Naive B cell (primary cell): ENCODE measurements at places on chromosomes 1 and 21. TPM values are rescaled to one million over a fixed set of nuclear protein-coding genes. Genes with fewer than 3 reads are reported as not detected.
A peak's percentile ranks its signal among the peaks of the same experiment; 100 is the strongest.

DNA sequence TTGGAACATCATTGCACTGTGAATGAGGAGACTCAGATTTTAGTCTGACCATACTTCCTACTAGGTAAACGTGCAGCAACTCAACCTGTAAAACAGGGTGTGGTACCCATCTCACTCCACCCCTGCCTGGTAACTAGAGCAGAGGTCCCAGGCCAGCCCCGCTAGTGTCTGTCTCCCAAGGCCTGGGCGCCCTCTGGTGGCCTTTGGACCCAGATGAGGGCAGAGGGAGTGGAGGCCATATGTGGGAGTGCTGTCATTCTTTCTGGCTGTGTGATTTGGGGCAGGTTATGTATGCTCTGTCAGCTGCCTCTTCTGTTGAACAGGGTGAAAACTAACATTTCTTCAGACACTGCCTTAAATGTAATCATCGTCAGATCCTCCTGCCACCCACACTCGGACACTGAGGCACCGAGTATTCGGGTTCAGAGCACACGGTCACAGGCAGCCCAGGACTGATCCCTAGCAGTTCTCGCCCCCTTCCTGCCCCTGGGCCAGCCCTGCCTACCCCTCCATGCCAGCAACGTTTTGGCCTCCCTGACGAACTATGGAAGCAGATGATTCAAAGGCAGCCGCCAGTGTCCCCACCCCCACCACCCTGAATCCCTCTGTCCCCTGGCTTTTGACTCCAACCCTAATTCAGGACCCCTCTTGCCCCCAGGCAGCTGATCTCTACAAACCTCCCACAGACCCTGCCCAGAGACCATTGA lies 76.0 kb downstream of the CD247 start:
- peak; percentile 77 for DNase-seq
- no peak overlapping the region for H3K27ac ChIP-seq
- peaks cover 26% of the 10 kb centered on the region for H3K4me1 ChIP-seq
- H3K36me3 ChIP-seq = no peaks in the 10 kb centered on the region

- peaks cover 9% of the 10 kb centered on the region for H3K27me3 ChIP-seq
- no peak for DNase-seq
- H3K4me3 ChIP-seq = no peak overlapping the region
- H3K4me1 ChIP-seq = peaks cover 3% of the 10 kb centered on the region
- no peak overlapping the region for H3K27ac ChIP-seq
- no peaks in the 10 kb centered on the region for H3K36me3 ChIP-seq
Observed at GRCh38 chr1:84776639-84777038, 86.4 kb upstream of the SSX2IP start.

GRCh38 chr1:165597883-165598675 lies 33.0 kb upstream of the MGST3 start:
- H3K4me1 ChIP-seq = peaks cover 19% of the 10 kb centered on the region
- H3K36me3 ChIP-seq = no peaks in the 10 kb centered on the region
- peak; percentile 81 for DNase-seq
- H3K27me3 ChIP-seq = peaks cover 36% of the 10 kb centered on the region

DNA sequence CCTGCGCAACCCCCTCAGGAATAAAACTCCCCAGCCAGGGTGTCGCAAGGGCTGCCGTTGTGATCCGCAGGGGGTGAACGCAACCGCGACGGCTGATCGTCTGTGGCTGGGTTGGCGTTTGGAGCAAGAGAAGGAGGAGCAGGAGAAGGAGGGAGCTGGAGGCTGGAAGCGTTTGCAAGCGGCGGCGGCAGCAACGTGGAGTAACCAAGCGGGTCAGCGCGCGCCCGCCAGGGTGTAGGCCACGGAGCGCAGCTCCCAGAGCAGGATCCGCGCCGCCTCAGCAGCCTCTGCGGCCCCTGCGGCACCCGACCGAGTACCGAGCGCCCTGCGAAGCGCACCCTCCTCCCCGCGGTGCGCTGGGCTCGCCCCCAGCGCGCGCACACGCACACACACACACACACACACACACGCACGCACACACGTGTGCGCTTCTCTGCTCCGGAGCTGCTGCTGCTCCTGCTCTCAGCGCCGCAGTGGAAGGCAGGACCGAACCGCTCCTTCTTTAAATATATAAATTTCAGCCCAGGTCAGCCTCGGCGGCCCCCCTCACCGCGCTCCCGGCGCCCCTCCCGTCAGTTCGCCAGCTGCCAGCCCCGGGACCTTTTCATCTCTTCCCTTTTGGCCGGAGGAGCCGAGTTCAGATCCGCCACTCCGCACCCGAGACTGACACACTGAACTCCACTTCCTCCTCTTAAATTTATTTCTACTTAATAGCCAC lies 696 bp downstream of the TGFB2 start:
- peaks cover 33% of the 10 kb centered on the region for H3K4me1 ChIP-seq
- no peak overlapping the region for H3K27ac ChIP-seq
- no peaks in the 10 kb centered on the region for H3K27me3 ChIP-seq
- H3K4me3 ChIP-seq = no peak overlapping the region
- H3K36me3 ChIP-seq = no peaks in the 10 kb centered on the region

- H3K4me1 ChIP-seq = peaks cover 19% of the 10 kb centered on the region
- H3K36me3 ChIP-seq = no peaks in the 10 kb centered on the region
- no peaks in the 10 kb centered on the region for H3K27me3 ChIP-seq
- H3K27ac ChIP-seq = peak overlapping the region; percentile 97
Observed at GRCh38 chr1:186374303-186375151, 526 bp downstream of the TPR start.

DNA sequence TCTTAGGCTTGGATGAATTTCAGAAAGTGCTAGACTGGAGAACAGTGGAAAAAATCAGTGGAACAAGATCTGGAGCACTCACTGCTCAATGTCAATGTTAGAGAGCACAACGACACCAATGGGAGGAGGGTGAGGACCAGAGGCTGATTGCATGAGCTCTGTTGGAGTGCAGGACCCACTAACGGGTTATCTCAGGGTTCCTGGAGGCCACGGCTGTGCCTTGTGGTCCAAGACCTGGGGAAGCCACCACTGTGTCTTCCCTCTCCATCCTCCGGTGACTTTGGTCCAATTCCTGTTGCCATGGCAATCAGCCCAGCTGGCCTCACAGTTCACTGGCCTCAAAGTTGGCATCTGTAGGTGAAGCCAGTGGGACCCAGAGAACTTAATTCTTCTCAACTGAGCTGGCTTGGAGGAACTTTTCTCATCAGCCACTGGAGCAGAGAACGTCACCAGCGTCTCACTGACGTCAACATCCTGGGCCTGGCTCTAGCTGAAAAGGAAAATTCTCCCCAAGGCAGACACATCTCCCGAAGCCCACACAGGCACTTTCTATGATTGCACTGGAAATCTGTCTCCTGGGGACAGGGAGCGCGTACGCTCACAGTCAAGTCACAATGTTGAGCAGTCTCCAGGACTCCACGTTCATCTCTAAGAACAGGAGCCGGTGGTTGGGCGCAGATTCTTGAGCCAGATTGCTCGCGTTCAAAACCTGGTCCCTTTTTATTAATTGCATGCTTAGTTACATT lies 21.9 kb upstream of the GPR157 start:
- H3K4me3 ChIP-seq = no peak overlapping the region
- H3K36me3 ChIP-seq = no peaks in the 10 kb centered on the region
- H3K4me1 ChIP-seq = no peaks in the 10 kb centered on the region
- no peak for DNase-seq

GRCh38 chr1:26049531-26050247 lies 3.8 kb upstream of the SLC30A2 start:
- no peaks in the 10 kb centered on the region for H3K36me3 ChIP-seq
- H3K4me3 ChIP-seq = no peak overlapping the region
- DNase-seq = no peak
- no peak overlapping the region for H3K27ac ChIP-seq

- H3K27me3 ChIP-seq = no peaks in the 10 kb centered on the region
- DNase-seq = peak; percentile 69
- no peak overlapping the region for H3K27ac ChIP-seq
- H3K36me3 ChIP-seq = no peaks in the 10 kb centered on the region
Observed at GRCh38 chr1:9289090-9289534, 3.6 kb upstream of the SPSB1 start.

DNA sequence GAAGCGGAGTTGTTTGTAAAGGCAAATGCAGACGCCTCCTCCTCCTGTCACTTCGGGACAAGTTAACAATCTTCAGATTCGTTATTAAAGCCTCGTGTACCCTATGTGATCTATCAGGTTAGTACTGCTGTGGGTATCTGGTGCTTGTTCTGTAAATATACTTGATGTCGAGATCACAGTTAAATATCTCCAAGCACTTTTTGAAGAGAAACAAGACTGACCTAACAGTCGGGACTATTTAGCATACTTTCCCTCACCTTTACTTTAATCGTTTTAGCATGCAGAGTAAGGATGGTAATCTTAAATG lies 710 bp downstream of the KLHL20 start:
- DNase-seq = no peak
- H3K27me3 ChIP-seq = peaks cover 27% of the 10 kb centered on the region
- H3K27ac ChIP-seq = peak overlapping the region; percentile 89
- peaks cover 26% of the 10 kb centered on the region for H3K4me1 ChIP-seq

DNA sequence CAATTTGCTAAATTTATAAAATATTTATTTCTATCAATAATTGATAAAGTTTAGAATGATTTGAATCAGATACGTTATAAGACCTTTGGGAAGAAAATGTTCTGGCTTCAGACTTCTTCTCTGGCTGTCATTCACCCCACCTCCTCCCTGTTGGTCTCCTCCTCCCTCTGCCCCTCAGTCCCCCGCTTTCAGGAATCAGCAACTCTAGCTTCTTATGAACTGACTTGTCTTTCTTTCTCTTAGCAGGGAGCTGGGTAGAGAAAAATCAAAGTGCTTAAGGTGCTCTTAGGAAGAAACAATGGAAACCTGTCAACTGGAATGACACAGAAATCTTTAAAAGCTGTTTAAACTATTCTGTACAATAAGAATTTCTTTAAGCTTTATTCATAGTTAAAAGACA lies 71.3 kb upstream of the ETV3 start:
- no peak overlapping the region for H3K27ac ChIP-seq
- no peak for DNase-seq
- no peak overlapping the region for H3K4me3 ChIP-seq
- no peaks in the 10 kb centered on the region for H3K4me1 ChIP-seq

GRCh38 chr1:12511516-12512468 lies 106.2 kb downstream of the DHRS3 start:
- no peaks in the 10 kb centered on the region for H3K27me3 ChIP-seq
- H3K4me3 ChIP-seq = peak overlapping the region; percentile 29
- H3K36me3 ChIP-seq = peaks cover under 1% of the 10 kb centered on the region

DNA sequence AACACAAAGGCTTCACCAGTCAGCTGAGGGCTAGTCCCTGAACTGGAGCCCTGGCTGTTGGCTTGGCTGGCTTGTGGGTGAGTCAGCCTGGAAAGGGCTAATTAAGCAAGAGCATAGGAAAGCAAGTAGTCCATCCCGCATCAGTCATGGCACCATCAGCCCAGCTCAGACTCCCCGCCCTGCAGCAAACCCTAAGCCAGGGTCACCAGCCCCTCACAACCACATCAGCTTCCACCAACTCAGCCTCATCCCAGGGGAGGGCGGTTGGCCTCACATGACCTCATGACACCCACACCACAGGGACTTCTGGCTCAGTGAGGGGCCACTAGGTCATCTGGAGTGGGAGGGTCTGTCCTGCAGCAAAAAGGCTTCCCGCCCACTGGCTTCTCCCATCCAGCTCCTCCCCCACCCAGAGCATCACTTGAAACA lies 7.0 kb upstream of the SPATC1L start:
- no peaks in the 10 kb centered on the region for H3K27me3 ChIP-seq
- no peak for DNase-seq
- H3K27ac ChIP-seq = no peak overlapping the region

DNA sequence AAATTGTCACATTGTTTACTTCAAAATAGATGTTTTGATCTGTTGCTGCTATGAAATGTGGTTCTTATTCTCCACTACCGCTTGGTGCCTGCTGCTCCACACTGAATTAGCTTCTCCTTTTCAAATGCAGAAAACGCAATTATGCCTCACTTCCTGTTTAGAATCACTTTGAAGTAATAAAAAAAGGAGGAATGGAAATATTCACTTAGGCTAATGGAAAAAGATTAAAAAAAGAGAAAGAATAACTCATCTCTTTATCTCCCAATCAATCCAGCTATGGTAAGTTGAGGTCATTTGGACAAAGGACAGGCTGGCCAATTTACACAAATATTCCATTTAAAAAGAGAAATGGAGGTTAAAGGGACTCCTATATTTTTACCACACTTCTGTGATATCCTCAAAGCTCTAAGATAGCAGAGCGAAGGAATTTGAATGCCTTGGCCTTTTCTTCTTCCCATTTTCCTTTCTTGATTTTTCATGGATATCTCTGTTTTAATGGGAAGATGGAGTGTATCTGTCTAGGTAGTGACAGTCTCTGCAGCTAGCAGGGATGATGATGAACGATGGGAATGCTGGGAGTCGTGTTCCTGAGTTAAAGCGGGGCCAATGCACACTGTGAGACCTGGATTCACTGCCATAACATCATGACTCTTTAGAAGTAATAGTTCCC lies 35.7 kb downstream of the RGS5 start:
- H3K27me3 ChIP-seq = peaks cover 6% of the 10 kb centered on the region
- no peak for DNase-seq
- no peak overlapping the region for H3K4me3 ChIP-seq

Gene ZNF648
- polyA plus RNA-seq = not detected

Gene RPE65
- not detected for polyA plus RNA-seq

Gene NTNG1
- 1.2 TPM for polyA plus RNA-seq

Gene TTC22
- not detected for polyA plus RNA-seq

Gene FTCD
- not detected for polyA plus RNA-seq

Gene SCP2
- 166 TPM for polyA plus RNA-seq
